ENCODE measurements at places on chromosomes 4 and X.

DNA sequence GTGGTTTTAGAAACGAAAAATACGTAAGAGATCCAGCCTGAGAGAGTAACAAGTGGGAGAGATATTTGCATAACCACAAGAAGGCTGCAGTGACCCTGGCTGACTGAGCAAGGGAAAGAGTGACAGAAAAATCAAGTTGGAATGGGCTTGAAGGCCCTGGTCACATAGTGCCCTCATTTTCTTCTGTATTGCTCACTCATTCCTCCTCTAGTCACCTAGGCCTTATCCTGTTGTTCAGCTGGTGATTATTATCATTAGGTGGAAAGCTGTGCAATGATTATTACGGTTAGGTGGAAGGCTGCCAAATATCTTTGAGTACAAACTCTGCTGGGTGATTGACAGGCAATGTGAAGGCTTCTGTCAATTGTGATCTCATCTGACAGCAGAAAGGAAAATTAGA lies 2384.1 kb downstream of the PCDH7 start:
- DNase-seq: no peak

- peak; percentile 8 for DNase-seq
These were observed 82.4 kb upstream of the HPRT1 start for GRCh38 chrX:134377537-134377936.

- no peak for DNase-seq
These were observed 39.4 kb downstream of the CENPE start for GRCh38 chr4:103158760-103159159.

- DNase-seq: no peak
These were observed 91.2 kb upstream of the XAGE2 start for GRCh38 chrX:52277666-52278065.

GRCh38 chr4:176988226-176988625 lies 195.5 kb upstream of the VEGFC start:
- DNase-seq: peak; percentile 87

DNA sequence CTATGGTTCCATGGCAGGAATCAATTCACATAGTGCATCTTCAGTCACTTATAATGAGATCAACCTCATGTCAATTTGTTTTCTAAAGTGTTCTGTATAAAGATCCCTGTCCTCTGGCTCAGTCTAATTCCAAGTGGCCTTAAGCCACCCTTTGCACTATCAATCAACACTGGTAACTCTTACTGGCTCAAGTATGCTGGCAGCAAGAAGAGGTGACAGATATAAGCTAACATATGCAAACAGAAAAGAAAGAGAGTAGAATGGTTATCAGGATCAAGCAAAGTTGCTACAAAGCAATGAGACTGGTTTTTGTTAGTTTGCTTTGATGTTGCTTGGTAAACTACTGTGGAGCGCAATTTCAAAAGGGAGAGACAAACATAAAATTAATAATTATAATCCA lies 67.0 kb downstream of the AMMECR1 start:
- DNase-seq: no peak

- DNase-seq: no peak
These were observed 60.4 kb downstream of the EFNB1 start for GRCh38 chrX:68889249-68889648.

- no peak for DNase-seq
These were observed 71.1 kb downstream of the TRAM1L1 start for GRCh38 chr4:117014236-117014635.

DNA sequence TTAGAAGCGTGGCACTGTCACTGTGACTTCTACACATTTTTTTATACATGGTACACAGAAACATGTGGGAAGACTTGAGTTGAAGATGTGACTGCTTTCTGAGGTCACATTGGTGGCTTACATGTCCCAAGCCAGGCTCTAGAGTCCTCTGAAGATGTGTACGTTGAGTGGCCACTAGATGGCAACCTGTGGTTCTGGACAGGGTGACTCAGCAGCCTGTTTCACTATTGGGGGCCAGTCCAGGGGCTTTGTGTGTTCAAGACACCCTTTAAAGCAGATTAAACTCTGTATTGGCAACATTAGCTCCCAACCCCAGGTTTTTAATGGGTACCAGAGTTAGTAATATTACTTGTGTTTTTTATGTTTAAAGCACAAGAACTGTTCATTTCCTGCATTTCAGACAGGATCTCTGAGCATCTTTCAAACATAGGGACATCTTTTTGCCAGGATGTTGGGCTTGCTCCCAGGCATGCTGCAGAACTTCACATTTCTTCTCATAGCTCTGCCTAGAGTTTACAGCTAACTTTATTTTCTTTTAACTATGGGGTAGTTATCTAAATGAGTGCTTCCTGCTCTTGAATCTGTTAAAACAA lies 53.0 kb downstream of the DCUN1D4 start:
- peak; percentile 86 for DNase-seq

DNA sequence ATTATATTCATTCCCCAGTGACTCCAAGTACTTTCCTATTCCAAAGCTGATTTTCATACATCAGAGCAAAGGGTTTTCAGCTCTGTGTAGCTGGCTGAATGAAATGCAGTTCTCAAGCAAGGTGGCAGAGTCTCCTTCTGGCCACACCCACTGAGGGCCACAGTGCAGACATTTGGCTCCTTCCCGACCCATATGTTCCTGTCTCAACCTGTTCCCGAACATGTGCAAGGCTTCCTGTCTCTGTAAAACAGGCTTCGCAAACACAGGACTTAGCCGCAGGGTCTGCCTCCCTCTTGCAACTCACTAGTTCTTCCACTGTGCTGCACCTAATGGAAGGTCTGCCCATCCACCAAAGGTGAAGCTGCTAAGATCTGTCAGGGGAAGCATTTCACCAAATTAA lies 249.2 kb downstream of the MID1IP1 start:
- DNase-seq: no peak

GRCh38 chr4:87075876-87076275 lies 141.1 kb downstream of the AFF1 start:
- DNase-seq: no peak

DNA sequence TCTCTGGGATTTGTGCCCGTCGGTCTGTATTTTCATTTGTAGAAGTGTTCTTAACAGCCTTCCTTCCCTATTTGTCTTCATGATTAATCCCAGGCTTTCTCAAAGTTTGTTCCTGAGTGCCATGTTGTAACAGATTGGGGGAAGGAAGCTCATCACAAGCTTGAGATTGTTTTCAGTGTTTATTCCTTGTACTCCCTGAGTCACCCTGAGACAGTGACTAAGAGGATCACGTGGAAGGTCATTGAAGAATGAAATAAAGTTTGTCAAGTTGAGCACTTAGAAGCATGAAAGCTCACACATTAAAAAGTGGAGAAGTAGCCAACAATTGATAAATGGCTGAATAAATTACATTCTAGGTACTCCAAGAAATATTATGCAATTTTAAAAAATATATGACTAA lies 153.5 kb upstream of the FAM241A start:
- DNase-seq: peak; percentile 96

- no peak for DNase-seq
These were observed 35.3 kb downstream of the ARAP2 start for GRCh38 chr4:36208893-36209473.

GRCh38 chr4:35739308-35739707 lies 505.0 kb downstream of the ARAP2 start:
- DNase-seq: no peak

GRCh38 chrX:152926279-152926678 lies 28.4 kb downstream of the ZNF185 start:
- DNase-seq: peak; percentile 54

DNA sequence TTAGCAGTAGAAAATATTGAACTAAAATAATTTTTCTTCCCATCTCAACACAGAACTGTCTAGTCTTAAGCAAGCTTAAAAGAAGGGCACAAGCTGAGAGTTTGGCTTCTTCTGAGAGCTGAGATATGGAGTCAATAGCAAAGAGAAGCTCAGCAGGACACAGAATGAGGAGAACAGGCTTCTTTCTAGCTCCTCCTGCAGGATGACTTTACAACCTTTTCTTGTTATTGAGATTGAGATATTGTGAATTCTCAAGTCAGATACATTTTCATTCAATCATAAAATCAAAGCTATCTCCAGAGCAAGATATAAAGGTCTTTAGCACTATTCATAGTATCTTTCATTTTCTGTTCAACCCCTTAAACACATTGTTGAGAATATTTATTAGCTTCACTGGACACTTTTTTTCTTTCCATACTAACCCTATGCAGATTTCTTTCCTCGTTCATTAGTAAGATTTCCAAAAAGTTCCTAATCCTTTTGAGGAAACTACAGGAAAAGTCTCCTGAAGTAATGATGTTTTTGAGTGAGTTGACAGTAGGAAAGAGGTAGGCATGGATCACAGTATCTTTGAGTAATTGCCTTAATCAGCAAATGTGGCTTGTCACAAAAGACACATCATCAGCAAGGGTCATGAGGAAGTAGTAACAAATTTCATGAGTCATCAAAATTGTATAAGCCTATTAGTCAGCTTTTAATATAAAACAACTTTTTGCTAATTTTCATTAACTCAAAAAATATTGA lies 17.8 kb upstream of the CXCL3 start:
- peak; percentile 51 for DNase-seq

DNA sequence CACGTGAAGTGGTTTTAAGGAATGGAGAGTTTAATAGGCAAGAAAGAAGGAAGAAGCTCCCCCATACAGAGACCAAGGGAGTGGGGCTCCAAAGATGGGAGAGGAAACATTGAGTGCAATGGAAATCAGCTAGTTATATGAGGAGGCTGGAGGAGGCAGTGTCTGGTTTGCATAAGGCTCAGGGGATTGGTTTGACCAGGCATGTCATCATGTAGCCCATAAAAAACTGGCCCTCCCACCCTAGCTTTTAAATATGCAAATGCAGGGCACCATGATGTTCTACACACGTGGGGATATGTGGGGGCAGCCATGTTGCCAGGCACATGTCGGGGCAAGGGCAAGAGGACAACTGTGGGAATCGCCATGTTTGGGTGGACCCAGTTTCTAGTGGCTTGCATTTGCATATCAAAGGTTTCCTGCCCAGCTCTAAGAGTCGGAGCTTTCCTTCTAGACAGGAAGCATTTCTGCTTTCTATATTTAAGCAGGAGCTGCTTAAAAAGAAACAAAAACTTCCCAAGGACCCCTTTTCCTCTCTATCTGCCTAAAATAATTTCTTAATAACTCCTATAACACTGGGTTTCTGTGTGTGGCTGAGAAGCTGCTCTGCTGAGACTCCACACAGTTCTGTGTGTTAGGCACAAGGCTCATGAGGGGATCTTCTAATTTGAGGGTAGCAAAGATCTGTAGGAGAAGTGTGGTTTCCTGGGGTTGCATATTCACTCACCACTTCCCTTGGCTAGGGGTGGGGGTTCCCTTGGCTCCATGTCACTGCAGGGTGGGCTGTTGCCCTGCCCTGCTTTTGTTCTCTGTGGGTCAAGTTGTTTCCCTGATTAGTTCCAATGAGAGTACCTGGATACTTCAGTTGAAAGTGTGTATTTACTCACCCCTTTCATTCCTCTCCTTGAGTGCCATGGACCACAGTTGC lies 113.5 kb downstream of the VSIG4 start:
- DNase-seq: no peak

GRCh38 chr4:53587135-53587534 lies 4.2 kb downstream of the LNX1 start:
- no peak for DNase-seq

- DNase-seq: no peak
These were observed 37.4 kb downstream of the MGARP start for GRCh38 chr4:139242511-139243051.

DNA sequence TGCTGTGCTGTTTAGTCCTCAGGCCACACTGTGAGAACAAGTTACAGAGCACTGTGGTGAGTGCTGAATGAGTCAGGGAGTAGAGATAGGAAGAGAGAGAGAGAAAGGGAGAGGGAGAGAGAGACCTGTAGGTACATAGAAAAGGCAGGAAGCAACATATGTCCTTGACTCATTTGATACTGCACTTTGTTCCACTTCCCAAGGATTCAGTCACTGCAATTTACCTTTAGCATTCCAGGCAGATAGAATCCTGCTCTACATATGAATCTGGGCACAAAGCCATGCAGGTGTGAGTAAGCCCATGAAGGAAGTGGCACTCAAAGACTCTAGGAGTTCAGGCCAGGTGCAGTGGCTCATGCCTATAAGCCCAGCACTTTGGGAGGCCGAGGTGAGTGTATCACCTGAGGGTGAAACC lies 1.0 kb upstream of the DAPP1 start:
- DNase-seq: no peak

GRCh38 chr4:164937576-164938270 lies 39.7 kb downstream of the TRIM61 start:
- no peak for DNase-seq

All from COLO829 (cell line).